ENCODE measurements at places on chromosomes 7 and 10.

DNA sequence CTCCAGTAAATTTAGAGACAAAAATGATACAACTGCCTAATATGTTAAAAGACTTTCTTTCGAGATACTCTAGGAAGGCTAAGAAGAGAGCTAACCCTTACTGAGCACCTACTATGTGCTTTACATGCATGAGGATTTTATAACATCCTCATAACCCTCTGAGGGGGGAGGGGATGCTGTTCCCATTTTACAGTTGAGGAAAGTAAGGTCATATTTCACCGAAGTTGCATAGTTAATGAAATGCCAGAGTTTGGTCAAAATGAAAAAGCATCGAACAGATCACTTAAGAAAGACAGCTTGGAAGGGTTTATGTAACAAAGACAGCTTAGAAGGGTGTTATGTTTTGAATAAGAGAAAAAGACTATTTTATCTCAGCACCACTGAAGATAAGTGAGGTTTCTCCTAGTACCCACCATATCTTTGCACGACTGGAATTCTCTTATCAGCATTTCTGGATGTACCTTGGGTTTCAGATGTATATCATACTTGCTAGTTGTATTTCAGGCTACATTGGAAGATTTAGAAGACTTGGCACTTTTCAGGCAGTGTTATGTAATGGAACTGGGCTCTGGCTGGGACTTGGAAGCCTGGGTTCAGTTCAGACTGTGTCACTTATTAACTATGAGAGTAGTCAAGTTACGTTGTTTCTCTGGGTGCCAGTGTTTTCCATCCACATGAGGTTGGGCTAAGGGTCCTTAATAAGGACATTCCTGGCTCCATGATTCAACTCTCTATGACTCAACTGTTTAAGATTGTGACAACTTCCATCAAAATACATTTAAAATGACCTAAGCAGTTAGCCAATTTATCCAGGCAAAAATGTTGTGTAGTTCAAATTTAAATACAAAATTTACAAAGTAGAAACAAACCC lies 6.0 kb downstream of the RHOBTB1 start:
- DNase-seq, result no peak

DNA sequence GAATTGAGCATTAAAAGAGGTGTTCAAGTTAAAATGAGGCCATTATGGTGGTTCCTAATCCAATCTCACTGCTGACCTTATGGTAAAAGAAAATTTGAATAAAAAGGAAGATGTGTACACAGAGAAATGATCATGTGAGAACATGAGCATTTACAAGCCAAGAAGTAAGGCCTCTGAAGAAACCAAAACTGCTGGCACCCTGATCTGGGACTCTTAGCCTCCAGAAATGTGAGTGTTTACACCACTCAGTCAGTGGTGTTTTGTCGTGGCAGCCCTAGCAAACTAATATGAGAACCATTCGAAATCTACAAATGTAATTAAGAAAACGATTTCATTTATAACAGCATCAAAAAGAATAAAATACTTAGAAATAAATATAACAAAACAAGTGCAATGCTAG lies 6.8 kb upstream of the PLXDC2 start:
- no peak for DNase-seq

DNA sequence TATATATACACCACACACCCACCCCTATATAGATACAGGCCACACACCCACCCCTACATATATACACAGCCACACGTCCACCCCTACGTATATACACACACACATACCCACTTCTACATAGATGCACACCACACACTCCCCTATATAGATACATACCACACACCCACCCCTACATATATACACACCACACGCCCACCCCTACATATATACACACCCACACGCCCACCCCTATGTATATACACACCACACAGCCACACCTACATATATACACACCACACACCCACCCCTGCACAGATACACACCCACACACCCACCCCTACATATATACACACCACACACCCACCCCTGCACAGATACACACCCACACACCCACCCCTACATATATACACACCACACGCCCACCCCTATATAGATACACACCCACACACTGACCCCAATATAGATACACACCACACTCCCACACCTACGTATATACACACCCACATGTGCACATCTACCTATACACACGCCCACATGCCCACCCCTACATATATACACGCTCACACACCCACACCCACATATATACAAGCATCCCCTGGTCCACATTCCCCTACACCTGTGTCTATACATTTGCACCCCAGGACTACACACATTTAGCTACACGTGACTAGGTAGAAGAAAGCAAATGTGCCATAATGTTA lies 52.1 kb upstream of the UBE3C start:
- no peak for DNase-seq

GRCh38 chr10:20185116-20185515 lies 368.9 kb downstream of the PLXDC2 start:
- no peak for DNase-seq

DNA sequence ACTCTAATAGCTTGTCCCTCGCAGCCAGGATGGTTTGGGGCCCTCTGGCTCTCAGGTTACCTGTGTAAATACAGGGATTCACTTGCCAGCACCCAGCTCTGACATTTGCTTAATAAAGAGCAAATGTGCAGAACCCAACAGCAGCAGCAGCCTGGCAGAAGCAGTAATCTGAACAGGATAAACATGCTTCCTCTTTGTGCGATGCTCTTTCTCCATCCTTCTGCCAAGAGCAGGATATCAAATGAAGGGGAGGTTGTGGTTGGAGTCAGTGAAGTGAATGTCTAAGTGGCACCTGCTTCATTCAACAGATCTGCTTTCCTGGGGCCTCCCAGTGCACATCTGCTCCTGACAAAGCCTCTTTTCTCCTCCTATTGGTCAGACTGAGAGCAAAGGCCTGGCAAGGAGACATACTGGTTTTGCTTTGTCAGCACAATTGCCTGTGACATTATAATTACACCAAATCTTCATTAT lies 130.3 kb downstream of the NRF1 start:
- no peak for DNase-seq

GRCh38 chr10:86644152-86644793 lies 10.1 kb upstream of the OPN4 start:
- DNase-seq, result no peak

DNA sequence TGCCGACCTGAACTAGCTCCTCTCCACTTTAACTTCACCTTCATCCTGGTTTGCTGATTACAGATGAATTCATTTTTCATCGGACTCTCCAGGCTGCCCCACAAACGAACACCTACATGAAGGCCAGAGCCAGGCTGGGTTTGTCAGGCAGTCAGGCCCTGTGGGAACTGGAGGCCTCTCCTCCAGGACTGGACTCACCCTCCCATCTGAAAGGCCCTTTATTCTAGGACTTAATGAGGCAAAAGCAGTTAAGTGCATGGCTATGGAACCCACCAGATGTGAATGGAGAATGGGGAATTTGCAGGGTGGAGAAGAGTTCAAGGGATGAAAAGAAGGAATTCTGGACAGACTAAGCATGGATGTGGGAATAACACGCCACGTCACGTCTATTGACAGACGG lies 170.8 kb downstream of the ARHGAP12 start:
- no peak for DNase-seq

GRCh38 chr10:17216217-17216900 lies 11.7 kb upstream of the VIM start:
- DNase-seq, result no peak

- no peak for DNase-seq
Measured at GRCh38 chr10:118521415-118522117, 73.9 kb downstream of the PRLHR start.

DNA sequence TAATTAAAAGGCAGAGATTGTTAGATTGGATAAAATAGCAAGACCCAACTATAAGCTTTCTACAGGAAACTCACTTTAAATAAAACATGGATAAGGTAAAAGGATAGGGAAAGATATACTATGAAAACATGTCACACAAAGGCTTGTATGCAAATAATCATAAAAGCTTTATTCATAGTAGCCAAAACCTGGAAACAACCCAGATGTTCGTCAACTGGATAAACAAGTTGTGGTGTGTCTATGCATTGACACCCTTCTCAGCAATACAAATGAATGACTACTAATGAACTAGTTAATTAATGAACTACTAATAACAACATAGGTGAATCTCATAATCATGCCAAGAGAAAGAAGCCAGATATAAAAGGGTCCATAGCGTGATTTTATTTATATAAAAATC lies 37.7 kb upstream of the OIT3 start:
- DNase-seq, result no peak

- no peak for DNase-seq
Measured at GRCh38 chr10:73650537-73651331, 5.1 kb downstream of the SYNPO2L start.

- DNase-seq, result no peak
Measured at GRCh38 chr7:45576249-45576929, 2.2 kb downstream of the ADCY1 start.
